ENCODE measurements at places on chromosomes 5 and 9. TPM values are rescaled to one million over a fixed set of nuclear protein-coding genes. Genes with fewer than 3 reads are reported as not detected.

DNA sequence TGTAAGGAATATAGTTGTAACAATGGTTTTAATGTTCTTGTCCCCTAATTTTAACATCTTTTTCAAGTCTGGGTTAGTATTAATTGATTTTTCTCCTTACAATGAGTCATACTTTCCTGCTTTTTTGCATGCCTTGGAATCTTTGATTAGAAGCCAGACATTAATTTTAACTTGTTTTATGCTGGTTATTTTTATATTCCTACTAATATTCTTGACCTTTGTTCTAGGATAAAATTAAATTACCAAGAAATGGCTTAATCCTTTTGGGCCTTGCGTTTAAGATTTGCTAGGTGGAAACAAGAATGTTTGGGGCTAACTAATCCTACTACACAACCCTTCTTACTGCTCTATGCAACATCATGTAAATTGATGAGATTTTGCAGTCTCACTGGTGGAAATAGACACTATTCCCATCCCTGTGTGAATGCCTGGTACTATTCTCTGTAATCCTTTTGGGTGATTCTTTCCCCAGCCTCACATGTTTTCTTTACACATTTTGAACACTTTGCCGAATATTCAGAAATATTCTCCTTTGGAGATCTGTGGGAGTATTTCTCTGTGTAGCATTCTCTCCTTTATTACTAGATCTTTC, 47.2 kb downstream of the ZCCHC7 start:
- no peaks in the 10 kb centered on the region for H3K36me3 ChIP-seq
- DNase-seq = no peak

- H3K27ac ChIP-seq = no peak overlapping the region
- no peaks in the 10 kb centered on the region for H3K27me3 ChIP-seq
- H3K4me1 ChIP-seq = peaks cover 10% of the 10 kb centered on the region
- H3K36me3 ChIP-seq = no peaks in the 10 kb centered on the region
- no peak overlapping the region for H3K4me3 ChIP-seq
- DNase-seq = no peak
These were observed 25.8 kb upstream of the KIF12 start for GRCh38 chr9:114124666-114125475.

DNA sequence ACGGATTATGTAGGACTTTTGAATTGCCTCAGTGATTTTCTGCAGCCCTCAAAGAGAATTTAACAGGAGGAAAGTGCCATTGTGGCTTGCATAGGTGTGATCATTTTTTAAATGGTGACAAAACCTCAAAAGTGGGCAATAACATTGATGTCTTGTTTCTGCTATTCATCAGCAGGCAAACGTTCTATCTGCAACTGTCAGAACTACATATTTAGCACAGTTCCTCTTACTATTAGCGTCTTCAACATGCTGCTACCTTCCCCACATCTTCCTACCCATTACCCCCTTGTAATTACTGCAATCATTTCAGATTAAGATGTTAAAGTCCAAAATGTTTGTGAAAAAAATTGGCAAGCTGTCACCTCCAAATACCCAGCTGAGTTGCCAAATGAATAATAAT, 254.6 kb downstream of the SMARCA2 start:
- H3K4me1 ChIP-seq = no peaks in the 10 kb centered on the region
- H3K4me3 ChIP-seq = no peak overlapping the region
- no peaks in the 10 kb centered on the region for H3K36me3 ChIP-seq
- no peak overlapping the region for H3K27ac ChIP-seq

GRCh38 chr5:152282331-152282730, 122.7 kb downstream of the NMUR2 start:
- no peak for DNase-seq
- H3K36me3 ChIP-seq = no peaks in the 10 kb centered on the region
- no peak overlapping the region for H3K27ac ChIP-seq
- no peak overlapping the region for H3K4me3 ChIP-seq
- no peaks in the 10 kb centered on the region for H3K27me3 ChIP-seq
- no peaks in the 10 kb centered on the region for H3K4me1 ChIP-seq

DNA sequence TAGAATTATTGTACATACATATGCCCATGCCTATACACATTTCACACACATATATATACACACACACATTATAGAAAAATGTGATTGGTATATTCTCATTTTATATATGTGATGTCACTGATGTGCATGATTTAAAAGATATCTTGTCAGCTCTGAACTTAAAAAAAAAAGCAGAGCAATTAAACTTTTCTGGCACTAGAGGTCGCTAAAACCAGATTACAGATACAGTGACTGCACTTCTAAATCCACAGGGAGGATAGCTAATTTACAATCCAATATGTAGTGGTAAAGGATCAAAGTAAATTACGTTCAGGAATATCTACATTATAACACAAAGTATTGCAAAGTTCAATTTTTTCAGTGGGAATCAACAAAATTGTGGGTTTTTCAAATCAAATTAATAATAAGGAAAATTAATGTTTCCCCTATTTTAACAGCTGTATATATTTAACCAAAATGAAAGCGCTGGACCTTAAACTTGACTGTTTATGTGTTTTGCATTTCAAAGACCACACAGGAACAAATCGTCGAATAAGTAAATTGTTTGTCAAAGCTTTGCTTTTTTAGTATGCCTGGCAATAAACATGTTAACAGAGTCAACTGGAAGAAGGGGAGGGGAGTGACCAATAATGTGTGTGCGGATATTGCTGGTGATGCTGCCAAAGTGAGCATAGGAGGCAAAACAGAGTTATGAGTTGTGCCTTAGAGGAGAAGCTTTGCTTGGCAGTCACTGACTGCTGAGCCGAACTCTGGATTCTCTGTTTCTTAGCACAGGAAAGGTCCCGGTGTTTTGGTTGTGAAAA, 1201.4 kb upstream of the C9orf72 start:
- DNase-seq = no peak
- H3K36me3 ChIP-seq = no peaks in the 10 kb centered on the region
- no peaks in the 10 kb centered on the region for H3K4me1 ChIP-seq
- H3K4me3 ChIP-seq = no peak overlapping the region
- no peaks in the 10 kb centered on the region for H3K27me3 ChIP-seq
- no peak overlapping the region for H3K27ac ChIP-seq

DNA sequence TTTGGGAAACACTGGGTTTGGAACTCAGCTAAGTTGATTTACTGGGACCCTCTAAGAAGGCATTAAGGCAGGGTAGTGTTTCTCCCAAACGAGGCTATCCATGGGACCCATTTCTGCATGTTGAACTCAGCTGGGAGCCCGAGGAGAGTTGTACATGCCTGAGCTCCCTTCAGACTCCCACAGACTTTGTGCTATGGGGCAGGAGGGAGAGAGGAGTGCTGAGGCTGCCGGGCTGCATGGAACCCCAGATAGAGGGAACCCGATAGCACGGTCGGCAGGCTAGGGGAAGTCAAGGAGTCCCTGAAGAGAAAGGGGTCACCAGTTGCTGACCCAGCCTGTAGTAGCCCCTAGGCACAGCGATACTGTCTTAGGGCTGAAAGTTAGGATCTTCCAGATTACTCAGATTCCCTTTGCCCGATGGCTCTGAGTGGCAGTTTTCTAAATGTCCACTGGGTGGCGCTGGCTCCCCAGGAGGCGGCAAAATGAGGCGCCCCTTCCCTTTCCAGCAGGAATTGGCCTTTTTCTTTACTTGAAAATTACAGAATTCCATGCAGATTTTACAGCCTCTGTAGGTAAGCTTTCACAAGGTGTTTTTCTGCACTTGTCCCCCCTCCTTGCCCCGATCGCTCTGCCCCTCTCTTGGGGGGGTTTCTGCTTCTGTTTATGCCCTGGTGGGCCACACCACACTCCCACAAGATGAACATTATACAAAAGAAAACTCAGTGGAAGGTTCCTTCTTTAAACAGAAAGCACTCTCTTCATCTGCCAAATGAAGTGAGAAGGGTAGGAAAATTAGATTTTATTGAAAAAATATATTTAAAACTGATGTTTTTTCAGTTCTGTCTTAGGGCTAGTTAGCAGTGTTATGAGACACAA, 17.8 kb downstream of the NANS start:
- peak; percentile 47 for DNase-seq
- H3K27me3 ChIP-seq = no peaks in the 10 kb centered on the region
- no peak overlapping the region for H3K4me3 ChIP-seq
- peaks cover 25% of the 10 kb centered on the region for H3K4me1 ChIP-seq
- no peak overlapping the region for H3K27ac ChIP-seq

GRCh38 chr9:114571391-114571790, 16.2 kb upstream of the ATP6V1G1 start:
- no peak overlapping the region for H3K27ac ChIP-seq
- H3K36me3 ChIP-seq = no peaks in the 10 kb centered on the region
- no peak overlapping the region for H3K4me3 ChIP-seq
- no peaks in the 10 kb centered on the region for H3K27me3 ChIP-seq
- DNase-seq = peak; percentile 44
- no peaks in the 10 kb centered on the region for H3K4me1 ChIP-seq

DNA sequence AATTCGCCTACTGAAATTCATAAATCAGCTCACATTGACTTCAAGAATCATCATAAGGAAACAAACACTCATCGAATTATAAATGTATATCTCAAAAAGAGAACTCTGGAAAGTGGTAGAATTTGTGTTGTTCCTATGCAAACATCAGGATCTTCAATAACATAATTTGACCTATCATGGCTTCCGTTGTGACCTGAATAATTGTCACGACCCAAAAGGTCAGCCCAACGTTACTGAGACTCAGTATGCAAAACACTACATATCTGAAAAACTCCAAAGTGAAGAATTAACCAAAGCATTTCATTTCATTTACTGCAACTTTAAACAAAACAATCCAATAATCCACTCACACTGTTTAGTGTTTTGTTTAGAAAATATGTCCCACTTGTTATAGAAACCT, 1.2 kb downstream of the RAPGEF6 start:
- no peaks in the 10 kb centered on the region for H3K36me3 ChIP-seq
- peak overlapping the region; percentile 94 for H3K27ac ChIP-seq
- H3K4me3 ChIP-seq = no peak overlapping the region
- no peak for DNase-seq

DNA sequence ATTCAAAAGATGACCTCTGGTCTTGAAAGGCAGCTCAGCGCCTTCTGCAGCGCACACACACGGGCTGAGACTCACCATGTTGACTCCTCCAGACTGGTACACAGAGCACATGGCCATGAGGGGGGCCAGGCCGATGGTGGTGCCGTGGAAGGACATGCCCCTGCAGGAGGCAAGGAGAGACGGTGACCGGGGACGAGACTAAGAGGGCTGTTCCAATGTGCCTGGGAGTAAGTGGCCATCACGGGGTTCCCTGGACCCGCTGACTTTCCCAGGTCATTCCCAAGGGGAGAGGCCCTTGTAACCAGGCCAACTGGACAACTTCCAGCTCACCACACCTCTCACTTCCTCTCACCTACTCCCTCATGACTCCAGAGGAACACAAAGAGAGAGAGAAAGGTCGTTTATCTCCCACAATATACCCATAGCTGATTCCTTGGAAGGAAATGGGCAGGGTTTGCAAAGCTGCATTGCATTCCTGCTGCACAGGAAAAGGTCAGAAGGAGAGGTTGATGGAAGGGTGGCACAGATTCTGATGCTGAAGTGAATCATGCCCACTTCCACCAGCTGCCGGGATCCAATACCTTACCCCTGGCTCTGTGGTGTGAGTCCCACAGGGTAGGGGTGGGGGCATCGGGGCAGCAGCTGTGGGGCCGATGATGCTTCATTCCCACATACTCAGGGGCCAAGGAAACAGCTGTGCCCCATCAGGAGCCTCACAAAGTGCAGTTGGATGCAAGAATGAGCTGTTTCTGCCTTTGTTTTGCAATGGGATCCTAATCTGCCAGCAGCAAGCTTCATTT, 47.2 kb downstream of the NIPAL4 start:
- no peak for DNase-seq
- no peak overlapping the region for H3K27ac ChIP-seq
- H3K4me3 ChIP-seq = no peak overlapping the region
- H3K36me3 ChIP-seq = no peaks in the 10 kb centered on the region

DNA sequence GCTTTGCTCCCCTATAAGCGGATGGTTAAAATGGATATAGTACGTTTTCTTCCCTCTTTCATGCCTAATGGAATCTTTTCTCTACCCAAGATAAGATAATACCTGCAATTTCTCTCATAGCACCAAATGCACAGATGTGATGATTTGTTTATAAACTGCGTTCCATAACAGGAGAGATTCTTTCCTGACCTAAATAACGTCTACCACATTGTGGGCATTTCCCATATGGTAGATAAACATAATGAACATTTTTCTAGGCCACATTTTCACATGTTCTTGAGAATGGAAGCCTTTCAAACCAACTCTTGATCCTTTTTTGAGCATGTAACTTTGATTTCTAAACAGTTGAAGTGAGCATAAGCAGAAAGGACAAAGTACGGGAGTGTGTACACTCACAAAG, 448.5 kb downstream of the CSNK1G3 start:
- H3K4me1 ChIP-seq = no peaks in the 10 kb centered on the region
- no peak overlapping the region for H3K27ac ChIP-seq
- H3K36me3 ChIP-seq = no peaks in the 10 kb centered on the region
- no peak overlapping the region for H3K4me3 ChIP-seq
- no peak for DNase-seq

GRCh38 chr9:2461892-2462291, 159.7 kb upstream of the VLDLR start:
- H3K4me1 ChIP-seq = peaks cover 22% of the 10 kb centered on the region
- DNase-seq = no peak
- H3K36me3 ChIP-seq = no peaks in the 10 kb centered on the region
- no peak overlapping the region for H3K4me3 ChIP-seq
- H3K27me3 ChIP-seq = no peaks in the 10 kb centered on the region

- DNase-seq = peak; percentile 56
- H3K27me3 ChIP-seq = no peaks in the 10 kb centered on the region
These were observed 451 bp downstream of the LPAR1 start for GRCh38 chr9:111037708-111038330.

DNA sequence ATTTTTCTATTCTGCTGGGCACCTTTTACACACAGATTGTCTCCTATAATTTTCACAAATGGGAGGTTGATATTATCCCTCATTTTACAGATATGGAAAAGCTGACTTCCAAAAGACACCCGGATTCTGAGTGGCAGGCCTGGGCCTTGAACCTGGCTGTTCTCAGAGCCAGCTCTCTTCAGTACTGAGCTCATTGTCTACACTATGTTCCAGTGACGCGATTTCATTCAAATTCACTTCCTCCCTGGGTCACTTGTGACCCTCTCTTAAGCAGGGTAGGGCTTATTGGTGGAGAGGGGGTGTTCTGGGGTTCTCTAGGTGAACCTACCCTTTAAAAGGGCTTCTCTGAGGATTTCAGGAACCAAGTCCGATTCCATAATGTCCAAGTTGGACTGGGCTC, 70.2 kb downstream of the ANKRD33B start:
- DNase-seq = no peak
- H3K4me1 ChIP-seq = no peaks in the 10 kb centered on the region
- no peaks in the 10 kb centered on the region for H3K27me3 ChIP-seq
- H3K4me3 ChIP-seq = no peak overlapping the region
- no peaks in the 10 kb centered on the region for H3K36me3 ChIP-seq

The DYNC2I2 gene
- total RNA-seq = 62.3 TPM

The SURF1 gene
- total RNA-seq = 31.0 TPM

The CCL27 gene
- total RNA-seq = not detected

The ZFP62 gene
- total RNA-seq = 24.6 TPM
